Type B pancreatic cell (in vitro differentiated cells): ENCODE measurements at places on chromosomes 1 and 21.
A peak's percentile ranks its signal among the peaks of the same experiment; 100 is the strongest.

GRCh38 chr1:164796916-164797315, 237.9 kb downstream of the PBX1 start:
- DNase-seq = no peak

DNA sequence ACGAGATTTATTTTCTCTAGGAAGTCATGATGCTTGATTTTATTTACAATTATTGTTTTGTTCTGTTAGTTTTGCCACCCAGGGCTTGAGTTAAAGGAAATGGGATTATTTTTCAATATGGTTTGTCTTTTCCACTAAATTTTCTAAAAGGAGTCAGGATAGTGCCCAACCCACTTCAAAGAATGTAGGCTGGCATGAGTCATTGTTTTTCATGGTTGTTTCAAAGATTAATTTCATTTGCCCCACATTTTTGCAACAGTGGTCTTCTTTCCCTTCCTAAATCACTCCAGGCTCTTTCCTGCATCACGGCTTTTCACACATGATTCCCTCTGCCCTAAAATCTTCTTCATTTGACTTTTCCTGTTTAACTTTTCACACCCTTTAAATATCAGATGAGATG, 2.5 kb downstream of the SLAMF6 start:
- DNase-seq = no peak

DNA sequence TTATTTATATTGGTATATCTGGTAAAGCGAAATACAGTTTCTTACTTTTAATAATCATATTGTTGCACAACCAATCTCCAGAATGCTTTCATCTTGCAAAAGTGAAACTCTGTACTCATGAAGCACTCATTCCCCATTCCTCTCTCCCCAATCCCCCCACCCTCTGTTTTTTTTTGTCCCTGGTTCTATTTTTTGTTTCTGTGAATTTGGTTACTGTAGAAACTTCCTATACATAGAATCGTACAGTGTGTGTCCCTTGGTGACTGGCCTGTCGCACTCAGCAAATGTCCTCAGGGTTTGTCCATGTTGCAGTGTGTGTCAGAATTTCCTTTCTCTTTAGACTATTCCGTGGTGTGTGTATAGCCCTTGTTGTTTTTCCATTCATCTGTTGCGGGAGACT, 7.9 kb upstream of the NLRP3 start:
- DNase-seq = no peak

DNA sequence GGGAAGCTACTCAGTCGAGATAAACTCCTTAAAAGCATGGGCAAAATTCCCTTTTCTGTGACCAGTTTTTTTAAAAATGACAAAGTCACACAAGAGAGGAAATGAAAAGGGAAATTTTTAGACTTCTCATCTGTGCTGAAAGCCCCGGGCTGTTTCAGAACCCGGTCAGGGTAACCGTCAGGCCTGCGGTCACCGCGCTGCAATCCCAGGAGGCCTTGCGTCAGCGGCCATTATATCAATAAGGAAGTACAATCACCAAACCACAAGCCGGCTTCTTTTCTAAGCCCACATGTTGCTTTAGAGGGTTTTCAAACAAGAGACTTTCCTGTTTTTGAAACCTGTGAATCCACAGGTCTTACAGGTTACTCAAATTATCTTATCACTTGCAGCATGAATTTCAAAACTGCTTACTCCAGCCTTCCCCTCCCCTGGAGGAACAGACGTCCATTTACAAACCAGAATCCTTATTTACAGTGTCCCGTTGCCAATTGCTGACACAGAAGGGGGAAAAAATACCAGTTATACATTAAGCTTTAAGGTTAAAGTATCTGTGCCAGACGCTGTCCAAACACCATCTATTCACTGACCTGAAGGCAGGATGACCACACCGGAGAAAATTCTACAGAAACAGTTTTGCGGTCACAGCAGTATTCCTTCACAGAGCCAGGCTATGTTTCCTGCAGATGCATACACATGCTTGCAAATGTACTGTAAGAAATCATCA, 165.3 kb downstream of the TOMM20 start:
- no peak for DNase-seq

- no peak for DNase-seq
These were observed 102.8 kb upstream of the USP25 start for GRCh38 chr21:15627011-15627410.

GRCh38 chr1:29521438-29521715, 285.1 kb downstream of the PTPRU start:
- peak; percentile 40 for DNase-seq

- no peak for DNase-seq
These were observed 113.1 kb upstream of the LMO4 start for GRCh38 chr1:87215592-87215991.

- DNase-seq = no peak
These were observed 12.2 kb downstream of the CFAP410 start for GRCh38 chr21:44326716-44327602.

- DNase-seq = no peak
These were observed 307.0 kb downstream of the SETD4 start for GRCh38 chr21:35753308-35753707.

GRCh38 chr1:18747671-18748070, 111.8 kb downstream of the TAS1R2 start:
- DNase-seq = no peak

- DNase-seq = peak; percentile 70
These were observed 546 bp downstream of the SKI start for GRCh38 chr1:2228694-2229036.

GRCh38 chr1:88537787-88538186, 146.3 kb upstream of the PKN2 start:
- DNase-seq = no peak

DNA sequence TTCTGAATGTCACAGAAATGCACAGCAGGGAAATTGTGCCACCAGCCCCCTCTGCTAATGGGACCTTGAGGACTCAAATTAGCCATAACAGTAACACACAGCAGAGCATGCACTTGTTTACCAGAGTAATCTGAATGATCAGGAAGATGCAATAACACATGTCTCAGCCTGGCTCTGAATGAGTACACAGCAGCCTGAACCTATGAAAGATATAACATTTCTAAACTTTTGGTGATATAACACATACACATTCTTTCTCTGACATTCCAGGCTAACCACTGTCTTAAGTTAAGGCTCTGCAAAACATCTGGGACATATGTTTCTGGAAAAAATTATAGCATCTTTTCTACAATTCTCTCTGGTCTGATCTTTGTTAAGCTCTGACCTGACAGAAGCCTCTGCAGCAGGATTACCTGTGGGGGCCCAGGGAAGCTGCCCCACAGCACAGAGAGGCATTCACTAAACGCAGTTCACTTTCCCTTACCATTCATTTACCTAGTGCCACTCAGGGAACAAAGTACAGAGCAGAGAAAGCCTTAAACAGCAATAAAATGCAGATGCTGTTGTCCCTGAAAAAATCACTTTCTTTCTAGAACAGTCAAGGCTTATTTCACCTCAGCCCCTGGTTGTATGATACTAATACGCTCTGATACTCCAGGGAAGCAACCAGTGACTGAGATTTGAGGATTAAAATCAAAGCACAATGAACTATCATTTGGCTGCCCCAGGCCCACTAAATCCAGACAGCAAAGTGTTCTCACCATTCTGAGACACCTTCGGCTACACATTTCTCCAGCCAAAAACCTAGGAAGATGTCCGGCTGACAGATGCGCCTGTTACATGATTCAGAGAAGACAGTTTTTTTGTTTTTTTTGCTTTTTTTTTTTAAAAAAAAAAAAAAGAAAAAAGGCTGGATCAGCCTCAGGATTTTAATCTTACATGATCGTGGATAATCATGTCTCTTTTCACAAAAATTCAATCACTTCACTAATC, 54.0 kb upstream of the CNN3 start:
- no peak for DNase-seq

DNA sequence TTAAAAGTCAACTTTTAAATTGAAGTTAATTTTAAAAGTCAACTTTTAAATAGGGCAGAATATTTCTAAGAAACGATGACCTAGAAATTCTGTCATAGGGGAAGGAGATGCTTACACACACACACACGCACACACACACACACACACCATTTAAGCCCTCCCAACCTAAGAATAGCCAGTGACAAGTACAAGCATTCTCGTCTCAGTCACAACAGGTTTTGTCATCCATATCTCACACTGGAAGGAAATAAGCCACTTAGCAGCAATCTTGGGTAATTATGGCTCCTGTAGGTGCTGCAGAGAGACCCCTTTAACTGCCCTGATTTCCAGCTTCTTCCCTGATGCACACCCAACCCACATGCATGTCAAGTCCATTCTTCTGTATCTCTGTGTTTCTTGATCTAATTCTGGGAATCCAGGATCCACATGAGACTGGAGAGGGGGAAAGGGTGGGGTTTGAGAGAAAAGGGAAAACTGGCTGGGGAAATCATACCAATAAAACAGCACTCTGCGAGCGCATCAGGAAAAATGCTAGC, 338.1 kb downstream of the PAPPA2 start:
- DNase-seq = no peak

- DNase-seq = no peak
These were observed 599.0 kb downstream of the LMO4 start for GRCh38 chr1:87927391-87928280.

GRCh38 chr1:170097449-170097948, 23.0 kb upstream of the KIFAP3 start:
- no peak for DNase-seq

- DNase-seq = no peak
These were observed 674 bp downstream of the BCL10 start for GRCh38 chr1:85275701-85276214.

- no peak for DNase-seq
These were observed 6.8 kb downstream of the SH2D2A start for GRCh38 chr1:156809711-156810366.

DNA sequence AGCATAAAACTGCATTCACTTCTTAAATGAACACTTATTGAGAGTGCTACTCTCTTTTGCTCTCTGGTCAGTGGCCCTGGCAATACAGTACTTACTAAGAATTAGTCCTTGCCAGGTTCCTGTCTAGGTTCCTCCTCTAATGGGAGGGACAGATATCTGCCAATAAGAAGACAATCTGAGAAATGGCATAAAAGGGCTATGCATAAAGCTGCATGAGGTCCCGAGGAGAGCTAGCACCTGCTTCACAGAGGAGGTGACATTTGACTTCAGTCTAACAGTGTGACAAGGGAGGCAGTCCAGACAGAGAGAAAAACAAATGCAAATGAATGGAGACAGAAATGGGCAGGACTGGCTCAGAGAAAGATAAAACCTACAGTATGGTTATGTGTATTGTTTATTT, 357.1 kb upstream of the SGIP1 start:
- no peak for DNase-seq

- no peak for DNase-seq
These were observed 4.3 kb downstream of the PTPN14 start for GRCh38 chr1:214546886-214547641.

GRCh38 chr1:9066945-9067807, 2.3 kb downstream of the SLC2A5 start:
- no peak for DNase-seq

DNA sequence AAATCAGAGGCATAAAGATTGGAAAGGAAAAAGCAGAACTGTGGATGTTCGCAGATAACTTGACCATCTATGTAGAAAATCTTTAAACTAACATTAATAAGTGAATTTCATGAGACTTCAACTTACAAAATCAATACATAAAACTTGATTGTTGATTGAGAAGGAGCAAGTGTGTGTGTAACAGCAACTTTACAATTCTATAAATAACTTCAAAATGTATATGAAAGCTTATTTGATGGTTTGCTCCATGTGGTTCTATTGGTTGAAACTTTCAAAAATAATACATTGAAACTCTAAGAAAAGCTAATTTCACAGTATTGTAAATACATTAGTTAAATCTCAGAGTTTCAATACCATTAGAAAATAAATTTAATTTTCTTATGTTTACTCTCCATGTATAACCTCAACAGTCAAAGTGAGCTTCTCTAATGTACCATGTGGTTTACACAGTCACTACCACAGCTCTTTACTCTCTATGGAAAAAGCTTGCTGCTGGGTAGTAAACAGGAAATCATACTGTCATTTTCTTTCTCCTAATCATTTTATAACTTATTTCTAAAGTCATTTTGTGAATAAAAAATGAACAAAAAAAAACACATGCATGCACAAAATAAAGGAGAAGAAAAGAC, 12.0 kb downstream of the AKT3 start:
- DNase-seq = no peak

GRCh38 chr1:174393885-174394284, 53.9 kb upstream of the GPR52 start:
- no peak for DNase-seq

DNA sequence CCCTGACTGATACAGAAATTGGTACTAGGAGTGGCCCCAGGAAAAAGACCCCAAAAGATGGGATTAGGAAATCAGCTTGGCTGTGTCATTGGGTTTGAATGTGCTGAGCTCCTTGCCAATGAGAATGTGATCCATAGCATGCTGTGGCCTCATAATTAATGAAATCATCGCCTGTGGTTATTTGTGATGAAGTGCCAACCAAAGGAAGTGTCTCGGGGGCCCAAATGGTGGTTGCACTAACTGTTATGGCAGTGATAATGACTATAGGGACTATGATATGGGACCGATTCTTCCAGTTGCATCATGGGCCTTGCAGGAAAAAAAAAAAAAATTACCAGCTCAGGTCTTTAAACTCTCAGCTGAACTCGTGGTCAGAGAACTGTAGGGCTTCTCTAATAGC, 15.4 kb upstream of the ZDHHC18 start:
- DNase-seq = no peak

DNA sequence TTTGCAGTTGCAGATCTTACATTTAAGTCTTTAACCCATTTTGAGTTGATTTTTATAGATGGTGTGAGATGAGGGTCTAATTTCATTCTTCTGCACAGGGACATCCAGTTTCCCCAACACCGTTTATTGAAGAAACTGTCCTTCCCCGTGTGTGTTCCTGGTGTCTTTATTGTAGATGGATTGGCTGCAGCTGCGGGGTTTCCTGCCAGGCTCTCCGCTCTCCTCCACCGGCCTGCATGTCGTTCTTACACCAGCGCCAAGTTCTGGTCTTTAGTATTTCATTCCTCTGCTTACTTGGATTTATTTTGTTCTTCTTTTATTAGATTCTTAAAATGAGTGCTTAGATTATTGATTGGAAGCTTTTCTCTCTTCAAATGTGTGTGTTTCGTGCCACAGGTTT, 98.9 kb upstream of the COL6A1 start:
- no peak for DNase-seq

- no peak for DNase-seq
These were observed 44.6 kb downstream of the WNT9A start for GRCh38 chr1:227903061-227903521.

DNA sequence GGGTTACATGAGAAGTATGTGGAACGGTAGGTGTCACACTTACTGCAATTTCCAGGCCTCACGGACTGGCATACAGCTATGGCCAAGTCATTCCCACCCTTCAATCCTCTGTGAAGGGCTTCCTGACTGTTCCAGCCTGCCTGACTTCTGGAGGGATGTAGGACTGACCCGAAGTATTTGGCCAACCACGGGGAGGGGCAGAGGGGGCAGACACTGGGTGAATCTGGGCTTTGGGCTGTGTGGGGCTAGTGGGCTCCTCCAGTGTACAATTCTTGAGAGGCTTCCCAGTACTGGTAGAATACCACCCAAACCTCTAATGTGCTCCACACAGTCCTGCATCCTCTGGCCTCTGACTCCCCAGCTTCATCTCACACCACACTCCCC, 78.2 kb downstream of the FAM78B start:
- DNase-seq = no peak

- DNase-seq = no peak
These were observed 1603.7 kb downstream of the PLA2G4A start for GRCh38 chr1:188432427-188432826.
